ENCODE measurements at places on chromosomes 2 and 18.

- no peak for DNase-seq
Measured at GRCh38 chr18:26617151-26617554, 68.8 kb upstream of the KCTD1 start.

DNA sequence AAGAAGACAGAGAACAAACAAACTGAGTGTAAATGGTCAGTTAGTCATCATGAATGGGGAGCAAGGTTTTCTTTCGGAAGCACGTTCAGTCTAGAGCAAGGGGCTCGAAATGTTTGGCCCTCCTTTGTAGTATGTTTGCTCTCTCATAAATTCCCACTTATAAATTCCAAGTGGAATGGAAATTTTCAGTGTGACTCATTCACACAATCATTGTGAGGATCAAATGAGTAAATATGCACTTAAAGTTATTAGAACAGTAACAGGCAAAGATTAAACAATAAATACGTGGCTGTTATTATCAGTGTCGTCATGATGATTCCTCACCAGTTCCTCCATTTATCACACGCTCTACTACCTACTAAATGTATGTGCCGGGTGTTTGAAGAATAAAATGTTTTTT is 10.5 kb downstream of the CNGA3 start:
- no peak for DNase-seq

GRCh38 chr2:33062665-33063250 is 116.0 kb downstream of the LTBP1 start:
- no peak for DNase-seq

- DNase-seq, result no peak
Measured at GRCh38 chr2:201913201-201913600, 106.9 kb downstream of the CDK15 start.

- DNase-seq, result no peak
Measured at GRCh38 chr18:53819671-53820070, 404.8 kb downstream of the MBD2 start.

DNA sequence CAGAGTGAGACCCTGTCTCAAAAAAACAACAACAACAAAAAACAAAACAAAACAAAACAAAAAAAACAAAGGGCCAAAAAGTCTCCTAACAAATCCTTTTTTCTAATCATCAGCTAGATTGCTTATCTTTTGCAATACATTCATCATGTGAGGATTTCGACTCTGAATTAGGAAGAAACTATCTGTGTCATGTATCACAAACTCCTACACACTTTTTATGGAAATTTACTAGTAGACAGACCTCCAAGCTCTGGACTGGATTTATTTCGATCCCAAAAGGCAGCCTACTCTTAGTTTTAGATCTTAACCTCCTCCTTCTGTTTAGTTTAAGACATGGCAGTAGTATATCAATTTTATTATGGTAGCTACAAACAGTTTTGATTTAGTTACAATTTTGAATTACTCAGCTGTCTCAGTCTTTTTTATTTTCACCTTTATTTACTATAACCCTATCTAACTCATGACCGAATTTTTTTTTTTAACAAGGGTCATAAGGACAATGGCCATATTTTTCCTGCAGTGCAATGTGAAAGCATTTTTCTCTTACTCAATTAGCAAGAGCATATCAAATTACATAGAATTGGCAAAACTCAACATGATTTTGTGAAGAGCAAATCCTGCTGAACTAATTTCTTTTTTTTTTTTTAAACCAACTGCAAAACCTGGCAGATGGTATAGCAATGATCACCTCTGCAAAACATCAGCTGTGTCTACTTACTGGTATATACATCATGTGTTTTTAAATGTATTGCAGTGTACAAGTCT is 10.7 kb upstream of the CCDC88A start:
- no peak for DNase-seq

DNA sequence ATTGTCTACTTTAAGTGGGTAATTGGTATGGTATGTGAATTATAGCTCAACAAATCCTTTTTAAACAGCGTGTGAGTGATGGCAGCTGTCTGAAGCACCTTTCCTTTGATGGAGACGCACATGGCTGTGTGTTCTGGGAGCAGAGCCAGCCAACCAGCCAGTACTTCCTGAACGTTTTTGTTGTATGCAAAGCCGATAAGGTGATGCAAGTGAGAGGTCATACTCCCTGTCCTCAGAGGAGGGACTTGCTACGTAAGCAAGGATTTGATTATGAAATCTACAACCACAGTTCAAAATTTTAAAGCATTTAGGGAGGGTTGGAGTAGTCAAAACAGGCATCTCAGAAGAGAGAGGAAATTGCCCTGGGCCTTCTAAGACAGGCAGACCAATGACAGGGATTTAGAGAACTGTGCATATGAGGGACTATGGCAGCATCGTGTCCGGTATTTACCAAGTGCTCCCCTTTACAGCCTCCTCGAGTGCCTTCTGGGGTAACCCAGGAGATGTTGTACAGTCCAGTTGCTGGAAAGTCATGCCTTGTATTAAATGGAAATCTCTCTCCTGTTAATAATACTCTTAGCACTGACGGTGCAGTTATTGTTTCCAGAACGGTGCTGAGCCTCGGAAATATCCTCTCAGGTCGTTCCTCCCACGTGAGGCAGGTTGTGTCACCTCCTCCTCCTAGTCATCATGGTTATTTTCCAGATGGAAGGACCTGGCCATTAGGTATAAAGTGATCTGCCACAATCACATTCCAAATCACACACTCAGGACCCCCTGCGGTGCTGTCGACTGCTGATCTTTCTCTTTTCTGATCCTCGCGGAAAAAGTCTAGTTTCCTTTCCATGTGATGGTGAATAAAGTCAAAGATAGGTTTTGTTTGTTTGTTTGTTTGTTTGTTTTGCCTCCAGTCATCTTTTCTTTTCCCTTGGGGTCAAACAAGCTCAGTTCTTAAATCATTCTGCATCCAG is 28.4 kb downstream of the ARHGEF4 start:
- DNase-seq, result no peak

GRCh38 chr2:213022987-213023386 is 128.4 kb downstream of the IKZF2 start:
- no peak for DNase-seq

DNA sequence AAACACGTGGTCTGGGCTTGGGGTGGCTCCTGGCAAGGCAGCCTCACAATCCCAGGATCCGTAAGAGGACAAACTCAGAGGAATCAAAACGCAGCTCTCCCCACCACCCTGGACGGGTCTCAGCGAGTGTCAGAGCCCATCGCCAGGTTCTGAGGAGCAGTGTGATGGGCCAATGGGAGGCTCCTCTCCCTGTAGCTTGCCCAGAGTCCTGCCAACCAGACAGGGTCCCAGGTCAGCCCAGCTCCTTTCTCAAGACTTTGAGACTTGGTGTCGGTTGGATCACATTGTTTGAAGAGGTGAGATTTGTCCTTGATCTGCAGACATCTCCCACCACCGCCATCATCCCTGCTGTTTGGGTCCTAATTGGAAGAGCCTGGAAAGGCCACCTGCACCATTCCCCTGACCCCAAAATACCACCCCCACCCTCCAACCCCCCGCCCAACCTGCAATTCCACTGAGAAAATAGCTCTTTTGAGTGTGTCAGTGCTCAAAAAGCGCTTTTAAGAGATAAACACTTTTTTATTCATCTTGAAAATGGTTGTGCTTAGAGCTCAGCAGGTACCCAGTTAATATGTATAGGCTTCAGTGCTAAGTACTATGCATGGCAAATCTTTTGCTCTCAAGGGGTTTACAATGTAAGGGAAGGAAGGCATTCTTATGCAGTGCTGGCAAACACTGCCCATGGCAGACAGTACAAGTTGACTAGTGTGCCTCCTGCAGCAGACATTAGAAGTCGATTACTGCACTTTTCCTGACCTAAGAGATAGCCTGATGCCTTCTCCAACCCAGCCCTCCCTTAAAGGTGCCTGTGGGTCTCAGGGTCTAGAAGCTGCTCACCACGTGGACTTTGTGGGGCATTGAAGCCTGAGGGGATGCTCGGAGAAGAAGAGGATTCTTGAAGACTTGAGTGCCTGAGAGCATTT is 50.6 kb downstream of the GLI2 start:
- DNase-seq, result no peak
